ENCODE measurements at places on chromosomes 13 and 19.

DNA sequence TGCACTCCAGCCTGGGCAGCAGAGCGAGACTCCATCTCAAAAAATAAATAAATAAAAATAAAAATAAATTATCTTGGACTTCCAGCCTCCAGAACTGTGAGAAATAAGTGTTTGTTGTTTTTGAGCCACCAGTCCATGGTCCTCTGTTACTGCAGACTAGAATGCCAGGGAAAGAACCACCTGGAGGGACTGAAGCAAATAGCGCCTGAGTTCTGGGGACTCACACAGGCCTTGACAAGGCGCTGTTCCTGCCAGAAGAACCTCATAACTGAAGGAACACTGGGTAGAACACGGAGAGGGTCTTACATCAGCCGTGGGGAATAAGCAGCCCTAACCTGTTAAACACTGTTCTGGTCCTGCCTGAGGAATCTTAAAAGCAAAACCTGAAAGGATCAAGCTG, 8.4 kb upstream of the LENG8 start:
- no peak for DNase-seq

GRCh38 chr13:47671776-47672175, 329.3 kb downstream of the SUCLA2 start:
- DNase-seq, result no peak

DNA sequence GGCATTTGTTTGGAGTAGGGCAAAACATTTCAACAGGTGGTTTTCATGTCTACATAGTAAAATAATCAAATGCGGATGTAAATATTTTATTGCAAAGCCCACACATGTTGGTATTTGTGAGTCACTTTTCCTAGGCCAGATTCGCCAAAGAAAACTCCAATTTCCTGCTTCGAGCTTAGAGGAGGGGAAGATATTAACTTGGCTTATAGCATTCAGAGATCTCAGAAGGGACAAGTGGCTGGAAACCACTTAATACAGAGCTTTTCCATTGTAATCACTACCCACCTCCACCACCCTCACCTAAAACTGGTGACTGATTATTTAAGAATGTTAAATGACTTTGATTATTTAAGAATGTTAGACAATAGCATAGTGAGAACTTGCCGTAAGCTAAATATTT, 530.6 kb upstream of the SPRY2 start:
- no peak for DNase-seq

GRCh38 chr13:106381091-106381490, 154.4 kb downstream of the EFNB2 start:
- no peak for DNase-seq

DNA sequence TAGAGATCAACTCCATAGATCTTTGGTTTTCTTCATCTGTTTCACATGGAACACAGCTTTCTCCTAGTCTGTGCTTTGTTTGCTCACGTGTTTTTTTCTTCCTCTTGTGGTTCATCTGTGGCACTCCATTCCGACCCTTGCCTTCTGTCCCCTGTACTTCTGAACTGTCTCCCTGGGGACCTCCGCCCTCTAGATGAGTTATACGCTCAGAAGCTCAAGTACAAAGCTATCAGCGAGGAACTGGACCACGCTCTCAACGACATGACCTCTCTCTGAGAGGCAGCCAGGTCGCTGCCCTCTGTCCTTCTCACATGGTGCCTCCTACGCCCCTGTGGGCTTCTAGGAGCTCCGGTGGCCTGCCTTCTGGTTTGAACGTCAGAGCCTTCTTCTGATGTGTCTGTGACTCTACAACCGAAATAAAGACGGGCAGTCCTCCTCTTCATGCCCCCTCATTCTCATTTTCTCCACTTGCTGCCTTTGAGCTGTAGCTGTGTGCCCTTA, 16.6 kb upstream of the RAB8A start:
- DNase-seq, result no peak
